ENCODE measurements at places on chromosomes 7 and 10. TPM values are rescaled to one million over a fixed set of nuclear protein-coding genes. Genes with fewer than 3 reads are reported as not detected.

FAM25A gene
- polyA plus RNA-seq, result not detected

AIMP2 gene
- 121 TPM for polyA plus RNA-seq

KCNMA1 gene
- 36.1 TPM for polyA plus RNA-seq

CPA4 gene
- 0.94 TPM for polyA plus RNA-seq

AFAP1L2 gene
- 7.4 TPM for polyA plus RNA-seq

PLAC9 gene
- polyA plus RNA-seq, result 47.0 TPM

UPF2 gene
- 15.7 TPM for polyA plus RNA-seq

MLXIPL gene
- 34.2 TPM for polyA plus RNA-seq

MBLAC1 gene
- polyA plus RNA-seq, result 2.9 TPM

RARRES2 gene
- 93.7 TPM for polyA plus RNA-seq

SPDYE11 gene
- 6.5 TPM for polyA plus RNA-seq

MYL7 gene
- not detected for polyA plus RNA-seq

CALHM3 gene
- 0.88 TPM for polyA plus RNA-seq

OR2A7 gene
- 1.1 TPM for polyA plus RNA-seq

CDNF gene
- 46.7 TPM for polyA plus RNA-seq

CYP2C18 gene
- not detected for polyA plus RNA-seq

HOXA3 gene
- 2.8 TPM for polyA plus RNA-seq

GPRIN2 gene
- polyA plus RNA-seq, result 5.7 TPM

OR6B1 gene
- polyA plus RNA-seq, result 0.53 TPM

ACBD7 gene
- polyA plus RNA-seq, result 5.6 TPM

STOX1 gene
- 3.2 TPM for polyA plus RNA-seq

AKR1C2 gene
- polyA plus RNA-seq, result 35.5 TPM

KEL gene
- polyA plus RNA-seq, result 52.1 TPM

PDE1C gene
- polyA plus RNA-seq, result 9.5 TPM

TMEM72 gene
- 3.0 TPM for polyA plus RNA-seq

WNT8B gene
- 0.20 TPM for polyA plus RNA-seq

TWIST1 gene
- 5.2 TPM for polyA plus RNA-seq
